ENCODE measurements at places on chromosomes 2 and 18.

DNA sequence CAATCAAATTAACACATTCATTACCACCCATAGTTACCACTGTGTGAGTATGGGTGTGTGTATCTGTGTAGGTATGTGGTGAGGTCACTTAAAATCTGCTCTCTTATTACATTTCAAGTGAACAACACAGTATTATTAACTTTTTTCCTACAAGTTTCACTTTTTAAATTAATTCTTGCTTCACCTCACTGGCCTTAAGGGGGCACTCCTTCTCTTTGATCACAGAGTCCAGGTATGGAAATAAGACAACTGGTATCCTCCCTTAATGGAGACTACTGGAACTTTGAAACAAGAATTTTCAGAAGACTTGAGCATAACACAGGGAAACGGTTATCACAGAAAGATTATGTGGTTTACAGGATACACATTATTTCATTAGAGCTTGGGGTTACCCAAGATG is 255.8 kb downstream of the ASXL3 start:
- no peak for DNase-seq

GRCh38 chr18:3333056-3333720 is 71.3 kb downstream of the MYL12B start:
- no peak for DNase-seq

DNA sequence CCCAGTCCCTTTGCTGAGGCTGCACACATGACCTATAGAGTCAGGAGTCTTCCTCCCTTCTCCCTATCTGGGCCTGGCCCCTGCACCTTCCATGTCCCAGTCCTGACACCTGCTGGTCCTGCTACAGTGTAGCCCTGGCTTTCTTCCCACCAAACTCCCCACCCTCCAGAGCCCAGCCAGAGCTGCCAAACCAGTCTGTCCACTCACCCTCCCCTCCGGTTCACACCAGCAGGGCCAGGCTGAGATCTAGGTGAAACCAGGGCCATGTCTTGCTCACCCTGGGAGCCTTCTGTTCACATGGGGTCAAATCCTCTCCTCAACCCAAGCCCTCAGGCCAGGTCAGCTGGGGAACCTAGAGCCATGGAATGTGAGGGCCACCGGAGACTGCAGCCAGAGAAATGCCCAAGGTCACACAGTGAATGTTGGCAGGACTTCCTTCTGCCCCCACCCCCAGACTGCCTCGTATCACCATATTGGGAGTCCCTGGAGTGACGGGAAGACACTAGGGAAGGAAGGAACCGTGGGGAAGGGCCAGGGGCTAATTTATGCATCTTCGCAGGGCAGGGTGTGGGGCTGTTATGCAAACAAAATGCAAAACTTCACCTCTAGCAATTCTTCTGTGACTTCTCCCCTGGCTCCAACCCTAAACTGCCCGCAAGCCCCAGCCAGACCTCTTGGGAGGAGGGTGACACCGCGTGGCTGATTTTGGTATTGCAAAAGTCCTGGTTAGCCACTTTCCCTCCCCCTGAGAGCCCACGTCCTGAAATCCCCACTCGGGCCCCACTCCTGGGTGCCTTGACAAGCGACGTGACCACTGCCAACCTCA is 14.6 kb downstream of the TNS1 start:
- peak; percentile 59 for DNase-seq

- DNase-seq: no peak
Measured at GRCh38 chr18:42864876-42865275, 250.6 kb downstream of the RIT2 start.

GRCh38 chr2:235160281-235160810 is 208.5 kb downstream of the SH3BP4 start:
- DNase-seq: no peak

GRCh38 chr2:201280191-201281040 is 20.1 kb downstream of the CASP8 start:
- DNase-seq: no peak

DNA sequence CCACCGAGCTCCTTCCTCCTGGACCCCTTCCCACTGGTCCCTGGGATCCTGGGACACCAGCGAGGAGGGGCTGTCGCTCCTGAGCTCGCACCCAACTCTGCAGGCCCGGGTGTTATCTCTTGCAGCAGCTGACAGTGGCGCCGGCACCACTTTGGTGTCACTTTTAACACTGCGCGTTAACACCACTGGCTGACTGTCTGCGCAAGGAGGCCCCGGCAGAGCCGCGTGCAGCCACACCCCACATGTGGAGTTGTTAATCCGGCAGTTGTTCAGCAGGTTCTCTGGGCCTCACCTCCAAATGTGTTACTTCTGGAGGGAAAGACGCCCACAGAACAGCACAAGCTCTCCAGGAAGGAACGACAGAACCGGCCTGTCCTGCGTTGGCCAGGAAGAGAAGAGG is 155.0 kb upstream of the GLI2 start:
- no peak for DNase-seq

DNA sequence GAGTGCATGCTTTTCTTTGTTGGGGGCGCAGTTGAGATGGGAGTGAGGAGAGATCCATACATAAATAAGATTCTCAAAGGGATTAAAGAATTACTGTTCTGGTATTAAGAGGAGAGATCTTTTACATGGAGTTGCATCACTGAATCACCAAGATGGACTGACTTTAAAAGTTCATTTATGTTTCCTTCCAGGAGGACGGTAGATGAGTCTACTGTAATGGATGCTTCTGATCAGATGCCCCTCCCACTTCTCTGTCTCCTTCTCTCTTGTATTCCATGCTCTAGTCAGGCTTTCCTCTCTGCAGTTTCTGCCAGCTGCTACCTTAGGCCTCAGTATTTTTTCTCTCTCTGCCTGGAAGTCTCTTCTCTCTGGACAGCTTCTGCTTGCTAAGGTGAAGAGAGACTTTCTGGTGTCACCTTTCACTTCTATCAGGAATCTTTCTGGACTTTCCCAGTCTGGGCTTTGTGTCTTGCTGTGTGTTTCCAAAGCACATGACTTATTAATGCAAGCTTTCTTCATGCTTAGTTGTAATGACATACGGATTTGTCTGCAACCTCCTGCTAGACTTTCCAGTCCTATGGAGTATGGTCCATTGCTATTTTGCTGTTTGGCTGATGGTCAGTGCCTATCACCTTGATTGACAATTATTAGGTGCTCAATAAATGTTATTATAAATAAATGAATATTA is 23.6 kb downstream of the FAM171B start:
- DNase-seq: no peak

DNA sequence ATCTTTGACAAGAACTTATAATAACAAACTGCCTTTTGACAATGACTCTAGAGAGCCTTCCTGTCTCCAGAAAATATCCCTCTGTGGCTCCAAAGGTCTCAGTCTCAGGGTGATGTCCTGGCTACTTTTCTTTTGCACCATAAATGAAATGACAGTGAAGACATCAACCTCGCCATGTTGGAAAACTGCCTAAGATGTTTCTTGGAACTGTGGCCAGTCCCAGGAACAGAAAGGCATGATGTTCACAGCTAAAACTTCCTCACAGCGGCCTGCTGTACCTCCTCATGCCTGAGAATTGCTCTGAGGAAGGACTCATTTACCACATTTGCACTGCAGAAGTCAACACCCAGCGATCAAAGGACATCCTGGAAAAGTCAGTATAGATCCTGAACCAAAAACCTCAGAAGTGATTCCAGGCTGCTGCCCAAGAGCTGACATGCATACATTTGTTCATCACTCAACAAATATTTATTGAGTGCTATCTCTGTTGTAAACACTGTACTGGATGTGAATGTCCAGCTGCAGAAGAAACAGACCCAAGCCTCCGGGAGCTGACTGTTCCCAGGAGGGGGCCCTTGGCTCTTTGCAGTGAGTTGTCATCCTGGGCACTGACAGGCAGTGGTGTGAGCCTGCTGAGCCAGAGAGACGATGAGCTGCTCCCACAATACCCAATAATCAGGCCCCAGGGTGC is 64.3 kb upstream of the ACSL3 start:
- no peak for DNase-seq

DNA sequence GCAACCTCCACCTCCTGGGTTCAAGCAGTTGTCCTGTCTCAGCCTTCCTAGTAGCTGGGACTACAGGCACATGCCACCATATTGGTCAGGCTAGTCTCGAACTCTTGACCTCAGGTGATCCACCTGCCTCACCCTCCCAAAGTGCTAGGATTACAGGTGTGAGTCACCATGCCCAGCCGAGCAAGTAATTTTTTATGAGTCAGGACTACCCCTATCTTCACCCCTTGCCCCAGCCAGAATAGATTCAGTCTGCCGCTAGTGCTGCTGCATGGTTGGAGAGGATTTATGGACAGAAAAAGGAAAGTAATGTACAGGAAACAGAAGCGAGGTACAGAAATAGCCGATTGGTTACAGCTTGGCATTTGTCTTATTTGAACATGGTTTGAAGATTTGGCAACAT is 48.9 kb downstream of the BMPR2 start:
- DNase-seq: no peak
